ENCODE measurements at places on chromosomes 12 and 14.

DNA sequence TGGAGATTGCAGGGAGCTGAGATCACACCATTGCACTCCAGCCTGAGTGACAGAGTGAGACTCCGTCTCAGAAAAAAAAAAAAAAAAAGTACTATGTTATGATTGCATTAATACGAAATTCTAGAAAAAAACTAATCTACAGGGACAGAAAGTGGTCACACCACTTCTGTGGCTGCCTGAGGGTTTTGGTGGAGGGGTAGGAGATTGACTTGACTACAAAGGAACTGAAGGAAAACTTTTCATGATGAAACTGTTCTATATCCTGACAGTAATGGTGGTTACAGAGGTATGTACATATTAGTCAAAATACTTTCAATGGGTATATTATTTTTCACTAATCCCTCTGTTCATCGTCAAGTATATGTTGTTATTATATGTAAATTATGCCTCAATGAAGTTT, 42.1 kb downstream of the FOXN3 start:
- no peak for DNase-seq

- DNase-seq, result no peak
Observed at GRCh38 chr12:130640901-130641300, 75.2 kb downstream of the RIMBP2 start.

- DNase-seq, result no peak
Observed at GRCh38 chr12:132089407-132089910, 54.7 kb downstream of the DDX51 start.

DNA sequence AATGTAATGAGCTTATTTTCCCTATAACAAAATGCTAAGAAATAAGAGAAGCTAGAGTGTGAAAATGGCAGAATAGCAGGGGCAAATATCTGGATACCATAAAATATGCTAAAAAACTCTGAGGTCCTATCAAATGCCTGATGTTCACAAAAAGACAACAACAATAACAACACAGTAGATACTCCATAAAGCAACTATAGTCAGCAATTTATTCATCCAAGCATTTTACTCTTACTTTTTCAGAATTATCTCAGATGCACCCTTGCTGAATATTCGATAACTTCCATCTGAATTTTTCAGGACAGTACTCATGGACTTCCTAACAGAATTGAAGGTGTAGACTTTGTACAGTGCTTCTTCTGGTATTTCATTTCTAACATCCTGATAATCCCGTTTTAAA, 88.9 kb downstream of the ATP2B1 start:
- no peak for DNase-seq

- DNase-seq, result no peak
Observed at GRCh38 chr12:113002155-113002554, 23.8 kb downstream of the OAS2 start.

GRCh38 chr12:3441435-3441834, 49.6 kb upstream of the PRMT8 start:
- DNase-seq, result no peak

GRCh38 chr12:14018080-14018479, 36.7 kb upstream of the GRIN2B start:
- no peak for DNase-seq

Data from caudate nucleus (tissue), 63 donors.